GM12864 (cell line): ENCODE measurements at places on chromosomes 7 and 10.

GRCh38 chr10:29063806-29064644, 224.8 kb upstream of the LYZL1 start:
- no peak for DNase-seq

DNA sequence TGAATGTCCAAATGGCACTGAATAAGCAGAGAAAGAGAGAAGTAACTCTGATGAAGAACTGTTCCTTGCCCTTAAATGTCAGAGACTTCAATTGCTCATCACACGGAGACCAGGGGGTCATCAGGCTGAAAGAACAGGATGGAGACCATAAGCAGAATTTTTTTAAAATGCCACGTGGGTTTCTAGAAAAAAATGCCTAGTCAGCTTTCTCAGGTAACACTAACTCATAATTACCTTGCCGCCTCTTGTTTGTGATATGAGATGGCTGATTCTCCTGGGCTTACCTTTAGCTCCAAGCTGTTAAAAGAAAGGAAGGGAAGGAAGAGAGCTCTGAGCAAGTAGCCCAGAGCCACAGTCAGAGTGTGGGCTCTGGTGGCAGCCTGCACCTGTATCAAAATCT, 372.0 kb downstream of the GPAM start:
- DNase-seq: no peak

GRCh38 chr10:97843281-97843671, 6.4 kb upstream of the GOLGA7B start:
- DNase-seq: no peak

DNA sequence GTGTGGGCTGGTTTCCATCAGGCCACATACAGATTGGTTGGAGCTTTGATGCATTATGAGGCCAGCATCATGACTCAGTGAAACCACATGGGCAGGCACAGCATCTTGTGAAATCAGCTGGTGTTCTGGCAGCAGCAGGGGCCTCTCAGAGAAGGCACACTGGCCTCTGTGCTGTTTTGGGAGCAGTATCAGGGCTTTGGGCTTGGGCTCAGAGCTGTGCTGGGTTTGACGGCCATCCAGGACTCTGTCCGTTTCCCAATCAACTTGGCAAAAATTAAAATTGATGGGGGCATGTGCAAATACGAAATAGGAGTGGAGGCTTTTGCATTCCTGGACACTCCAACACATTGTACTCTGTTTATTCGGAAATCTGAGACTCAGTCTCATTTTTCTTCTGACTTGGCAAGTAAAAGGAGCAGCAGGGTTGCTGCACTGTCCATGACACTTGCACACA, 190.9 kb downstream of the BMPER start:
- no peak for DNase-seq

- DNase-seq: no peak
Observed at GRCh38 chr10:4278186-4278585, 493.2 kb upstream of the KLF6 start.

- peak; percentile 12 for DNase-seq
Observed at GRCh38 chr7:121107923-121108498, 119.5 kb downstream of the CPED1 start.

DNA sequence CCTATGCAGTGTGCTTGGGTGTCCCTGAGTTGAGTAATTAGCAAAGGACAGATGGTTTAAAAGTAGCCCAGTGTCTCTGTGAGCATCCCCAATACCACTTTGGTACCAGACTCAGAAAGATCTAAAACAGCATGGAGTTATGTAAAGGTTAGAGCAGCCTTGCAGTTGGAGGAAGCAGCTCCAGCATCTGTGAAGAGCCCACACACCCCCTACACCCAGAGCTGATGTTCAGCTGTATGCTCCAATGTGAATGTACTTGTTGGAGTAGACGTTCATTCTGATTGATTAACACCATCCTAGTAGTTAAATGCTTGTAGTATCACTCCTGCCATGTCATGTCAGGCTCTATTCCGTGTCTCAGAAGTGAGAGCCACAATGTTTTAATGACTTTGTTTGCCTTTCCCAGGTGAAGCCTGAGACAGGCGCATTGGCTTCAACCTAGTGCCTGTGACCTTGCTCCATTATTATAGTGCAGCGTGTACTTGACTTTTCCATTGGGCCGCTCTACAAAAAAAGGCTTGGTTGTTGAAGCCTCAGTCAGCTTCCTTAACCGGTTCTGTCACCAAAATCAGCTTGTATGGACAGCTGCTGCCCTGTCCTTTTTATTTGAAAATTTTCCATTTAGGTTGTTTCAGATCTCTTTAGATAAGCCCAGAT, 154.2 kb downstream of the LCOR start:
- DNase-seq: no peak

- no peak for DNase-seq
Observed at GRCh38 chr10:76942628-76943416, 694.8 kb downstream of the KCNMA1 start.
